ENCODE measurements at places on chromosomes 3 and 15.

GRCh38 chr3:50486219-50486888, 17.1 kb downstream of the CACNA2D2 start:
- DNase-seq, result peak; percentile 35

GRCh38 chr3:14147066-14147435, 22.2 kb downstream of the TMEM43 start:
- no peak for DNase-seq

DNA sequence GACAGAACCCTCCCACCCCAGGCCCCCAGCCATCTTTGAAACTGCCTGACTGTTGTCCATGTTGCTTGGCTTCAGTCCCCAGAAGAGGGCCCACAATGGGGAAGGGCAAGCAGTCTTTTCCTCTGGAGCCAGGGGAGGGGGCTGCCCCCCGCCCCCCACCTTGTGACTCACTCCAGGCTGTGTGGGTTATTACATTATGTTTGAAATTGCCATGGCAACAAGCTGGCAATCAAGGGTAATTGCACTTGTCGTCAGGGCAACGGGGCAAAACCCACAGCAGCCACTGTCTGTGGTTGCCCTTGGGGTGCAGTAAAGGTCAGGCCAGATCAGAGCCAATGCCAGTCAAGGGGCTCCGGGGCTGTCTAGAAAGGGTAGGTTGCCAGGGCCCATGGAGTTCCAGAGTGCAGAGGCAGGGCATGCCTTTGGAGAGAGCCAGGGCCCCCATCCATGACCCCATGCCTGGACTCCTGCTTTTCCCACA, 3.1 kb upstream of the CAMKV start:
- DNase-seq, result no peak

DNA sequence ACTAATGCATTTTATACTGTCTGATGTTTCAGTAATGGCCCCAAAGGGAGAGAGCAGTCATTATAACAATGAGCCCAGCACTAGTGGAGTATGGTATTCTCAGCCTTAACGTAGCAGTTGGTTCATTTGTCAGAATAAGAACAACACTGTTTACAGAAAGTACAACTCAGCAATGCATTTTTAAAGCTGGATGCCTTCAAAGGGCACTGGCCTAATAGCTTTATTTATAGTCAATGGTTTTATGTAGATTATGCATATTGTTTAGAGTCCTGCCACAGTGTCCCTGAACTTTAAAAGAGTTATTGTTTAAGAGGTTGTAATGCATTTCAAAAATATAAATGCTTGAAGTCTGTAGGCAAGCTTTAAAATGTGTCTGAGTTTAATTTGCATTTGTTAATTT, 211.1 kb downstream of the MCTP2 start:
- no peak for DNase-seq

DNA sequence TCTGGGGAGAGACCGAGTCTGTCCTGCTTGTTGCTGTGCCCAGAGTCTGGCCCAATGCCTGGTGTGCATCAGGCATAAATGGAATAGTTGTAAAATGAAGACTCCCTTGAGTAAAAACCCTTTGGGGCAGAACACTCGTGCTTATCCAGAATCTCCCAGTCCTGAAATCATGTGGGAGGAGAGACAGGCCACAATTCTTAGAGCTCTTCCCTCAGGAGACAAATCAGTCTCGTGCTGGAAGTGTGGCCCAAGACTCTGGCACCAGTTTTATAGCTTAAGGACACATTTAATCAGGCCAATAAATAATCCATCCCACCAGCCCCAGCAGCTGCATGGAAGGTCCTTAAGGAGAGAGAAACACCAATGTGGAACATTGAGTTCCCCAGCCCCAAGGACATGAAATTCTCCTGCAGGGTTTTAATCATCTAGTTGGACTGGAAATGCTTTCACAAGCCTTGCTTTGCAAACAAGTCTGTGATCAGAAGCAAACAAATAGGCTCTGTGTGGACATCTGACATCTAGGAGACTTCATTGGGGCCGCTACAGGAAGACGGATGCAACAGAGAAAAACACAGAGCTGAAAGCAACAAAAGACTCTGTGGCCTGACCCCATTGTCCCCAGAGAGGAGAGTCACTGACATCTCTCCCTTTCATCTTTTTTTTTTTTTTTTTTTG, 70.4 kb downstream of the LSM3 start:
- DNase-seq, result no peak

- DNase-seq, result no peak
These were observed 70.9 kb upstream of the KCNH8 start for GRCh38 chr3:19077388-19077787.

GRCh38 chr3:14757153-14757700, 61.5 kb upstream of the FGD5 start:
- DNase-seq, result no peak

- no peak for DNase-seq
These were observed 9.9 kb upstream of the SH3BP5 start for GRCh38 chr3:15342246-15342645.

- DNase-seq, result no peak
These were observed 39.7 kb downstream of the ABTB1 start for GRCh38 chr3:127712461-127712860.

DNA sequence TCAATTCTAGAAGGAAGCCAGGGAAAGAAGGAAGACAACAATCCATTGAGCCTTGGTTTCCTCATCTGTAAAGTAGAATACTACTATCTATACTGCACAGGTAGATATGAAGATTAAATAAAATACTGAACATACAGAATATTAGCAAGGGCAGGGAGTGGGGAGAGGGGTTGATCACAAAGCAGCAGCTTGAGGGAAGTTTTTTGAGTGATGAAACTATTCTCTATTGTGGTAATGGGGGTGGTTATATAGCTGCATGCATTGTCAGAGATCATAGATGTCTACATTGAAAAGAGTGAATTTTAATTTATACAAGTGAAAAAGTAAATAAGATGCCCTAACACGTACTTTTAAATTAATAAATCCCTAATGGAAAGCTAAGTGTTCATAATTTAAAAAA, 242.6 kb upstream of the LRTM1 start:
- DNase-seq, result no peak

DNA sequence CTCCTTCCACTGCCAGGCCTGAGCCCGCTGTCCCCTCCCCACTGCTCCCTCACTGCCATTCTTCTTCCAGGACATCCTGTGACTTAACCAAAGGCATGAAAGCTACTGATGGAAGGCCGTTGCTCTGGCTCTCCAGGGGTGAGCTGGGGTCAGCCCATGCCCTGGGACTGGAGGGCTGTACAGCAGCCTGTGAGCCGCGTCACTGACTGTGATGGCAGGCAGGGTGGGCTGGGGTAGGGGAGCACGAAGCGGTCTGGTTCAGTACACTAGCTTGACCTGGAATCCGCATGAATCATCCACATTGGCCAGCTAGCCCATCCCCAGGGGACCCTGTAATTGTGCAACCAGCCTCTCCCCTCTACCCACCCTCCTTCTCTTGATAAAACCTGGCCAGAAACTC, 30.8 kb downstream of the CORO2B start:
- peak; percentile 54 for DNase-seq

DNA sequence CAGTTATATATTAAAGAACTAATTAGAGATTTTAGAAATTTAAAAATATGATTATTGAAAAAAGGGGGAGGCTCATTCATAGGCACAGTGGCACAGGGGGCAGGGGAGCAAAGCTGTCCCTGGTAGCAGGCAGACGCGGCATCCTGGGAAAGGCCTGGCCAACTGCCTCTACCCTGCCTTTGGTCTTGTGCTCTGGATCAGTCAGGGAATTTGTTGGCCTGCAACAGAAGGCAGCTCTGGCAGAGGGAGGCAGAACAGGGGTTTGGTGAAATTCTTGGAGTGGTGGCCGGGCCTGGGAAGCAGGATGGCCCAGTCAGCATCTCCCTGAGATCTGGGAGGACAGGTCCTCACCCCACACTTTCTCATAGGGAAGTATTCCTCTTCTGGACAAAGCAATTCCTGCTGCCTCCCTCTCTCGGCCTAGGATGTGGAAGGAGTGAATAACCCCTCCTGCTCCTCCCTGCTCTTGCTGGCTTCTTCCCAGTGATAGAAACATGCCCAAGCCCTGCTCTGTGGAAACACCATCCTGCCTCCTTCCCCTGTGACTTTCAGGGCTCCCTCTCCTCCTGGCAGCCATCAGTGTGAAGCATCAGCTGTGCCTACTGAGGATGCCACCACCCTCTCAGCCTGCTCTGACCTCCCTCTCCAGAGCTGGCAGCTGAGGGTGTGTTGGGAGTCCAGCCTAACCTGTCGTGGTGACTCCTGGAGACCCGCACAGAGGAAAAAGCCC, 26.9 kb downstream of the PRR20G start:
- DNase-seq, result no peak

DNA sequence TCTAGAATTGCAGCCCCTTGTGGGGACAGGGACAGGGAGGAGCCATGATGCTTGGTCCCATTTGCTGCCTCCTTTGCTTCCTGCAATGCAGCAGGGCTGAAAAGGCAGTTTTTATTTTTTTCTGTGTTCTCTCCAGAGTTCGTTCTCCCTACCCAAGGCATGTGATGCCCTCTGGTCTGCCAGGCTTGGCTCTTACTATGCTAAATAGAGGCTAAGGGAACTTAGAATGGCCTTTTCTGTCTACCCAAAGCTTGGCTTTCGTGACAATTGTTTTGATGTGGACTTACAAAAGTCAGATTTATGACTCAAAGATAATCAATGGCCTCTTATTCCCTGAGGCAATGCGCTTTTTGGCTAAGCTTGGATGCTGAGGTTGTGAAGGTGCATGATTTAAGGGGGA, 293.3 kb upstream of the TBL1XR1 start:
- no peak for DNase-seq

- DNase-seq, result peak; percentile 58
These were observed 668 bp downstream of the MFGE8 start for GRCh38 chr15:88912500-88912921.

- peak; percentile 68 for DNase-seq
These were observed 7.3 kb downstream of the SRPRB start for GRCh38 chr3:133812872-133813271.

DNA sequence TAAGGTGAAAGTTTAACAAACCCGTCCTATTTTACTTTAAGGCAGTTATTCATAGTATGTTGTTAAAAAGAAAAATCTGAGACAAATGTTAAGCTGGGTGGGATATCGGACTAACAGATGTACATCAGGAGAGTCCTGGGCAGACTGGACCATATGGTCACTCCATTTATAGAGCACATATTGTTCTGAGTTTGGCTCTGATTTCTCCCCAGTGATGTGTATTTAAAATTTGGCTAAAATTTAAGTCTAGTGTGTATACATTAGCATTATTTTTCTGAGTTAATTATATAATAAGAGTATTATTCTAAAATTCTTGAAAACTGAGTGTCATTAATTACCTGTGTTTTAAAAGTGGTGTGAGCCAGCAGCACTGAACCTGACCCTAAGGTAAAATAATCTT, 6.1 kb downstream of the GMPS start:
- no peak for DNase-seq

GRCh38 chr3:24937228-24937627, 442.6 kb upstream of the THRB start:
- DNase-seq, result no peak

DNA sequence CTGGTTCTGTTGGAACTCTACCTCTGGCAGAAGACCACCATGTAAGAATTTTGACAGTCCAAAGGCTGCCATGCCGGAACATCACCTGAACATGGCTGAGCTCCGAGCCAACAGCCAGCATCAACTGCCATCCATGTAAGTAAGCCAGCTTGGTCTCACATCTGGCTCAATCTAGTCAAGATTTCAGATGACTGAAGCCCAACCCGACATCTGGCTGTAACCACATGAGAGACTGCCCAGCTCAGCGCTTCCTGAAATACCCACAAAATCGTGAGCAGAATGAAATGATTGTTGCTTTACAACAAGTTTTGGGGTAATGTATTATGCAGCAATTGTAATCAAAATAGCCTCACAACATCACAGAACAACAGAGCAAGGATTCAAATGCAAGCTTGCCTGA, 32.9 kb downstream of the GHSR start:
- no peak for DNase-seq

DNA sequence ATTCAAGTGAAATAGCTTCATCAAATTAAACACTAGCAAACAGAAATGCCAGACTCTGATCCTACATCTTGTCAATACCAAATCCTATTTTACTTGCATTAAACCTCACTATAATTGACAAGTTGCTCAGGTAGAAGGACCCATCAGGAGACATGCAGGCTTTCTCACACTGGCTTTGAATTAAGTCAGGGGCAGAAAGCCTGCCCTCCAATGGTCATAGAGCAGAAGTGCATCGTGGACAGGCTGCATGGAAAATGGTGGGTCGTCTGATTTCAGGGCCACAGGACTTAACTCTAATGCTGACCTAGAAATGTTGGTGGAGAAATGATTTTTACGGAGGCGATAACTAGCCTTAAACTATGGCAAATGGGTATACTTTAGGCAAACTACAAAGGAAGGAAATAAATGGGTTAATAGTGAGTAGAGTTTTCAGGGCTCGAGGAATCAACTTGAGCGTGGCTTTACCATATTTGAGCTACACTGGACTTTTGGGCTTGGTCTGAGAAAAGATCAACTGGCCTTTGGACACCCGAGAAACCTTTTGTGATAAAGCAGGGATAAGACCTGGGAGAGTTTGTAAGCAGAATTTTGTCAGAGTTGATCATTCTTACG, 283.9 kb downstream of the GRM7 start:
- DNase-seq, result no peak

DNA sequence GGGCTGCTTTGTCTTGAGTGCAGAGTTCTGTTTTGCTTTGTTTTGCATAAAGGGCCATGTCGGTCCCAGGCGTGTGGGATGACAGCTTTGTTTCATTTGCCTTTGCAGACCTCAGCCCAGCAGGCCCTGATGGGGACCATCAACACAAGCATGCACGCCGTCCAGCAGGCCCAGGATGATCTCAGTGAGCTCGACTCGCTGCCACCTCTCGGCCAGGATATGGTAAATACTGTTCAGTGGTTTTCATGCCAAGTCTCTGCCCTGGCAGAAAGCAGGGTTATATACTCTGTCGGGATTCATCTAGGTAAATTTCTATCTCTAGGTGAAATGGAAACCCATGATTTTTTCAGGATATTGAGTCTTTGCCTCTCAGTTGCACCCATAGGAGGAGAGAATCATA, 343.9 kb upstream of the TPM1 start:
- DNase-seq, result no peak

- DNase-seq, result no peak
These were observed 197.0 kb upstream of the ZPLD1 start for GRCh38 chr3:102237838-102238237.

DNA sequence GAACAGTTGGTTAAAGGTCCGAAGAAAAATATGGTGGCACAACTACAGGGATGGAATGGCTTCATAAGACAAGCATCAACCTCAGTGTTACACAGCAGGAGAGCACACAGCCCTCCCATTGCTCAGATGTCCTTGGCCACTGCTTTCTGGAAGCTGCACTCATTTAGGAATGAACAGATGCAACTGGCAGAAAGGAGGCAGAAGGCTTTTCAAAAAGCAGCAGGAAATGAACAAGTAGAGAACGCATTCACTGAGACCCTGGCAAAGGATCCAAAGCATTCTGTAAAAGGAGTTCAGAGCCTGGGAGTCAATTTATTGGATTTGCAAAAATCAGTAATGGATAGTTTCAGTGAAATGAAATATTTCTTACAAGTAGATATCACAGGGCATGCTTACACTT, 101.1 kb downstream of the PDZRN3 start:
- no peak for DNase-seq

DNA sequence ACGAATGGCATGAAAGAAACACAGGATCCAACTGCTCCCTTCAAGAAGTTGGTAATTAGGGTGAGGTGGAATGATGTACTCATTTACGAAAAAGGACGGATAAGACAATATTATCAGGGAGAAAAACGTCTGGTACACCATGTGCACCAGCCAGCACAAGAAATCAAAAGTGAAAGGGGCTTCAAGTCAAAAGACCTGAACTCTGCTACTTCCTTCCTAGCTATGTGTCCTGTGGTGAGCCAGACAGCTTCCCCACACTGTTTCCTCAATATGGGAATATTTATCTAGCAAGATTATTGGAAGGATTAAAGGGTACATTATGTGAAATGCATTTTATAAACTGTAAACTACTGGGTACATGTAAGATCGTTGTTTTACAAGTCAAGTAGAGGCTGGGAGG, 33.9 kb downstream of the RAB27A start:
- no peak for DNase-seq

All from AG20443 (cell line).